ENCODE measurements at places on chromosomes 5 and 9.

DNA sequence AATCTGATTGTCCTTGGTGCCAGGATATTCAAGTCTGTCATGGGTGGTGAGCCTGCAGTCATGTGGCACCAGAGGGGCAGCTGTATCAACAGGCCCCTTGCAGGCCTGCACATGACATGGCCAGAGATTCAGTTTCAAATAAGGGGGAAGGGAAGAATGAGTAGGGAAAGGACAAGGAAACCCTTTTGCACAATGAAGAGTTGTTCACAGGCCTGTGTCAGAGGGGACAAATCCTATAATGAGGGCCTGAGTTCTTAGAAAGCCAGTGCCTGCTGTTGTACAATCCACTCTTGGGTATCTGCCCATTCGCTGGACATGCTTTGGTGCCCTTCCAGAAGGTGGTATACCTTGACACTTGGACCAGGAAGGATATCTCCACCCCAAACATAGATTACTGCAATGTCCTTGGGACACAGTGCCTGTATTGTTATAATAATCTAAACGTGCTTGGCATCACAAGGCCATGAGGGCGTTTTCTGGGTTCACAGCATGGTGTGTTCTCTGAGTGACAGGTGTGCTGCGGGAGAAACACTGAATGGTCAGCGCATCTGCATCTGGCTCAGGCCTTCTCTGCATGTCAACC is 1.9 kb upstream of the TMEM171 start:
- no peak for DNase-seq

DNA sequence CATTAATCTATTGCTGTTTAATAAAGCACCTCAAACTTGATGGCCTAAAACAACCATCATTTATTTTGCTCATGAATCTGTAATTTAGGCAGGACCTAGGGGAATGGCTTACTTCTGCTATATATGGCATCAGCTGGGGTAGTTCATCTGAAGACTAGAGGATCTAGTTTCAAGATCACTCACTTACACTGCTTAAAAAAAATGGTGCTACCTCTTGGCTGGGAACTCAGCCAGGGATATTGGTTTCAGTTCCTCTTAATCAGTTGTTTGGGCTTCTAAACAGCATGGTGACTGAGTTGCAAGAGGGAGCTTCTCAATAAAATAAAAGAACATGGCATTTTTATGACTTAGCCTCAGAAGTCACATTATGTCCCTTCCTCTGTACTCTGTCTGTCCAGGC is 142.0 kb downstream of the FAM114A2 start:
- DNase-seq, result no peak

DNA sequence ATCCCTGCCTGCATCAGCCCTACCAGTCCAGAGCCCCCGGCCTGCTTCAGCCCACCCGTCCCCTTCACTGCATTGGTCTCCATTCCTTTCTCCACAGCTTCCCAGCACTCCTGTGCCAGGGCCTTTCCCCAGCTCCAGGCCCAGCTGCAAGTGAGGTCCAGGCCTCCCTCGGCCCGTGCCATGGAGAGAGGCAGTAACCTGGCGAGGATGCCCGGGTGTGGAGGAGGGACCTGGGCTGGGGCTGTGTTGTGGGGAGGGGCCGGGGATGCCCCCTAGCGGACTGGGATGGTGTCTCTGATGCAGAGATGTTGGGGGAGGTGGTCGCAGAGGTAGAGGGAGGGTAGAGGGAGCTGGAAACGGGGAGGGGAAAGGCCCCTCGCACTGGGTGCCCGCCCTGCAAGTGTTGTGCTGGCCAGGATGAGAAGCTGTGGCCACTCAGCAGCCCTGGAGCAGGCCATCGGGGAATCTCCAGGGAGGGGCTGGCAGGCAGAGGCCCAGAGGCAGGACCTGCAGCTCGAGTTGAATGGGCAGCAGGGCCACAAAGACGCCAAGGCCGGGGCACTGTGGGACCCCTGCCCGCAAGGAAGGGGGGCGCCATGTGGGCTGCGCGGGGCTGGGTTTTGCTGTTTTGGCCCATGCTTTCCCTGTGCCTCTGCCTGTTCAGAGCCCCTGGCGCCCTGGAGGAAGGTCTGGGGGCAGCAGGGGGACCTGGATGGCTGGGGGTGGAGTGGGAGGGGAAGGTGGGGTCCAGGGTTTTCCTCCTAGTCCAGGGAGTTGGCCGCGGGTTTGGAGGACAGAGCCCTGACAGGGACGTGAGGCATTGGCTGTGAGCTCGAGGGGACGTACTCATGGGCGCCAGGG is 26.0 kb upstream of the NKD2 start:
- no peak for DNase-seq

DNA sequence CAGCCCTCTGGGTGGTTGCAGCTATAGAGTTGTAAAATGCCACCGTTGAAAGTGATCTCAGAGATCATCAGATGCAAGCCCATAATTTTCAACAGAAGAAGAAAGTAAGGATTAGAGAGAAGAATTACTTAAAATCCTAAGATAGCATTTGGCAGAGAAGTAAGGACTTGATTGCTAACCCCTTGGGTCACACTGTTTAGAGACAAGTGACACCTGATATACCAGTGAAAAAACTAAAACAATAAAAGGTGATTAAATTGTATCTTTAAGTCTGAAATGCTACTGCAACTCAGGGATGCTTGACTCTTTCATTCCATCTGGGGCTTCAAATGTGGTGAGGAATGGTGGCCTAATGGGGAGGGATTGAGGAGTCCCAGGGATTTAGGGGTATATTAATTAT is 280.9 kb upstream of the PANK3 start:
- no peak for DNase-seq

DNA sequence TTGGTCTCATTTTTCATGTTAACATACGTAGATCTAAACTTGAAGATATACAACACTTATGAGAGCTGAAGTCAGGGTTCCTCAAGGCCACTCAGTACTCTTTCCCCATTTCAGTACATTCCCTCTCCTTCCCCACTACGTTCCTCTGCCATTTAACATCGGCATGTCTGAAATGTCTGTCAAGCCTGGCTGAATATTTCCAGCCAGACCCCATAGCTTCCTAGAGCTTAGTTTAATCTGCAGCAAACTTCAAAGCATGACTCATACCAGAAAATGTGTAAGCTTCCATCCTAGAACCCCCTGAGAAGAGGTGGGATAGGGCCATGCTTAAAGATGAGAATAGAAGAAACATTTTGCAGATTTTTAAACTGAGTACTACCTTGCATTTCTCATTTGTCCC is 6.2 kb downstream of the GZMA start:
- no peak for DNase-seq

- DNase-seq, result no peak
Observed at GRCh38 chr9:112774006-112774996, 23.7 kb downstream of the SNX30 start.

- no peak for DNase-seq
Observed at GRCh38 chr5:141155540-141156374, 5.9 kb downstream of the PCDHB6 start.

DNA sequence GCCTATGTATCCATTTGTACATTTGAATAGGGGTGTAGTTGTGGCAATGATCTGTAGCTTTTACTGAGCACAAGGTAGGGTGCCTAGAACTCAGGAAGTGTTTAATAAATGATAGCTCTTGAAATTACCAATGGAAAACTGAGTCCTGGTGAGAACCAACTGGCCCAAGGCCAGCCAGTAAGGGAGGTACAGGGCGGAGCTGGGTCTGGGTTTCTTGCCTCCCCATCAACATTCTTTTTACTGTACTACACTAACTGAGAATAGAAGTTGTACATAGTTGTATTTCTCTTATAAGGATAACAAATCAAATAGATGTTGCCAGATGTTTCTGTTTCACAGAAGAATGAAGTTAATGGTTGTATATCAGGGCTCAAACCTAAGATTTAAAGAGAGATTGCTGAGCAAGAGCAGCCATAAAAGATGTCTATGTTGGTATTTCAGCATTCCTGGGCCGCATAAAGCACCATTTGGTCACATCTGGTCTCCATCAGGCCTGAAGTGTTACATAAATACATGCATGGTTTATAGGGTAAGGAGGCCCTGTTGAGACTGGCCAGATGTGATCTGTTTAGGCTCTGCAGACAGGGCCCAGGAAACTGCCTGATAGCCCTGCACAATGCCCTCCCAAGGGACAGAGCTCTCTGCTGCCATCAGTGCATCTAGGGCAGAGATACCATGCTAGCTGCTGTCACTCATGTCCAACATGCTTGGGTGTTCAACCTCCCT is 210.5 kb downstream of the NXNL2 start:
- DNase-seq, result no peak

- peak; percentile 82 for DNase-seq
Observed at GRCh38 chr9:112793213-112793810, 42.8 kb downstream of the SNX30 start.

DNA sequence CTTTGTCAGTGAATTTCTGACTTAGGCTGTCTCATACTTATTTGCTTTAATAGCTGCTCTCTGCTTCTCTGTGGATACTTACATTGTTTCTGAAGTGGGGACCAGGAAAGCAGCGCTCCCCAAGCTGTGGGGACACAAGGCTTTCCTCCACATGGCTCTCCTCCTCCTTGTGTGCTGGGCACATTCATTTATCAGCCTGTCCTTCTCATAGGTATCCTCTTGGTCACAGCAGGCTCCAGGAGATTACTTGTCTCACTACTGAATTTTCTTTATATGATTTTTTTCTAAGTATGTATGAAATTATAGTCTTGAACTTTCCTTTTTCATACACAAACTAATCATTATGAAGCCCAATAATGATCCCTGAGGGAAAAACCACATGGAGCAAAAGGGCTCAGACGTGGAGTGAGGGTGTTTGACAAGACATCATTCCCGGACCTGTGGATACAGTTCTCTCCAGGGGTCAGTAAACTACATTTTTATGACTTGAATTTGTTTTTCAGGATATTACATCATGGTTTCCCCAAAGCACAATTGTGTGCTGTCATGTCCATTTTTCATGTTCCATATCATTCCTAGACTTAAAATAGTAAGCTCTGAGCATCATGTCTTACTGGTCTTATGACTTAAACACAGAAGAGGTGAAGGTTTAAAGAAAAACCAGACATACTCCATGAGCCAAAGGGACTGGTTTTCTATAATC is 234.5 kb downstream of the PCSK1 start:
- DNase-seq, result no peak

DNA sequence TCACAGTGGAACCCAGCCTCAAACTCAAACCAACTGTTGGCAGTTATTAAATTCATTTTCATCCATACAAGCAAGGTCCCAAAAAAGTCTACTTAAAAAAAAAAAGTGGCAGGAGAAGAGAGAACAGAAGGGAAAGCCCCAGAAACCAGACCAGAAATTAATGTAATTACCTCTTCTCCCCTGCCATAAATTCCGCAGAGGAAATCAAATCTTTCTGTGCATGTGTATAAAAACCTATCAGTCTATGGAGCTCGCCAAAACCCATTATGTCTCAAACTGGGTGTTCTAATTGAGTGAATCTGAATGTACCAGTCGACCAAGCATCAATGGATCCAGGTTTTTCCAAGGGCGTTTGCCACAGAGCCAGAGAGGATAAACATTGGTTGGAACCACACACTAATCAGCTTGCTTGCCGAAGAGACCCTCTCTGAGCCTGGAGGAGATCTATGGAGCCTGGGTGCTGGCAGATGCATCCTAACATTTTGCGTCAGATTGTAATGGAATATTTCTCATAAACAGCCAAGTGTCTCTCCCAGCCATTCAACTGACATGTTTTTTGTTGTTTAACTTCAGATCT is 7.9 kb upstream of the HAND1 start:
- DNase-seq, result no peak

DNA sequence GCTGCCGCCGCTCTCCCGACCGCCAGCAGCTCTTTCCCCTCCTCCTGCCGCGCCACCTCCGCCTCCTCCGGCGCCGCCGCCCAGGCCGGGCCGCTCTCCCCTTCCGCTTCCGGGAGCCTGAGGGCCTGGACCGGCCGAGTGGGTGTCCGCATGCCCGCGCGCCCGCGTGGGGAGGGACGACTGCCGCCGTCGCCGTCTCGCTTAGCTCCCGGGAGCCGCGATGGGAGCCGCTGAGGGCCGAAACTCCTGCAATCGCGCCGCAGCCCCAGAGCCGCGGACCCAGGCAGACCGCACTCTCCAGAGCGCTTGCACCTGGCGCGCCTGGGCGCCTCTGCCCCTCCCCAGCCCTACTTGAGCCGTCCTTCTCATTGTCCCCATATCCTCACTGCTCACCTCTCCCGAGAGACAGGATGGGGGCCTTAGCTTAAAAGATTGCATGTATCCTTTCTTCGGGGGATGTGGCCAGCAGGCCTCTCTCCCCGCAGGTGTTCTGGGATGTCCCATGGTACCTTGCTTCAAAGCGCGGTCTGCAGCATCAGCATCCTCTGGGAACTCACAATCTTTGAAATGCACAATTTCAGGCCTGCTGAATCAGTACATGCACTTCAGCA is at the start of gene ZDHHC21:
Gene ZDHHC21, minus strand, starts transcription at position 182 of the 611 bp plus-strand sequence. CDS start 19,092 bp downstream, outside the sequence.
- DNase-seq, result peak; percentile 64

- DNase-seq, result no peak
Observed at GRCh38 chr9:133251773-133252172, 23.2 kb downstream of the ABO start.

DNA sequence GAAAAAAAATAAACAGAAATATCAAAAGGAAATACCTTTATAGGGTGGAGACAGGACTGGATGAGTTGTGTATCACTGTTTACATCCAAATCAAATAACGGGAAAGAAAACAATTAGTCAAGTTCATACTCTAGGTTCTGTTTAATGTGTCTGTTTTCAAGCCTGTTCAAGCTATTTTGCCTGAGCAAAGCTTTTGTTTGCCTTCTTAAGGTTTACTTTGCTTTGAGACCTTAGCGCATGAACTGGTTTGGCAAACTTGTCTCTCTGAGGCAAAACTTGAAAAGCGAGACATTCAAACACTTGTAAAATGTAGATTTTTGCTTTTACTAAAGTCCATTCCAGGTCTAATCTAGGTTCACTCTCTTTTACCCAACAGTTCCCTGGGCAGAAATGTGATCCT is 174.1 kb upstream of the RFX3 start:
- no peak for DNase-seq

Measured in stimulated activated naive CD8-positive, alpha-beta T cell treated with anti-CD3 and anti-CD28 coated beads, Interleukin-15, amount 100 ng/mL, for 72 hours (primary cell).